ENCODE measurements at places on chromosomes 1 and 21.

- no peak for DNase-seq
Measured at GRCh38 chr1:246658567-246658966, 65.6 kb upstream of the SCCPDH start.

DNA sequence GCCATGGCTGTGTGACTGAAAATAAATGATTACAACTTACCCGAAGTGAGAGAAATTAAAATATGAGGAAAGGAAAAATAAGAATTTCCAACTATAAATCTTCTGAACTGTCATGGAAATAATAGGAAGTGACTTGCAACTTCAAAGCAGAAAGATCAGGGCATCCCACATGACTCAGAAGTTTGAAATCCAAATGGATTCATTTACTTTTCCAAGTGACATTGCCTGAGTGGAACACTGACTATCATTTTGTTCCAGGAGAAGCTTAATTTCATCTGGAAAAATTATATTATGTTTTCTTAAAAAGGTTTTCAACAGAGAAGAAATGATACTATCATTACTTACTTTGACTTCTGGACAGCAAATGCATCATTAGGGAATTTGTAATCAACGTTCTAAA is 110.8 kb downstream of the GREM2 start:
- DNase-seq: no peak

DNA sequence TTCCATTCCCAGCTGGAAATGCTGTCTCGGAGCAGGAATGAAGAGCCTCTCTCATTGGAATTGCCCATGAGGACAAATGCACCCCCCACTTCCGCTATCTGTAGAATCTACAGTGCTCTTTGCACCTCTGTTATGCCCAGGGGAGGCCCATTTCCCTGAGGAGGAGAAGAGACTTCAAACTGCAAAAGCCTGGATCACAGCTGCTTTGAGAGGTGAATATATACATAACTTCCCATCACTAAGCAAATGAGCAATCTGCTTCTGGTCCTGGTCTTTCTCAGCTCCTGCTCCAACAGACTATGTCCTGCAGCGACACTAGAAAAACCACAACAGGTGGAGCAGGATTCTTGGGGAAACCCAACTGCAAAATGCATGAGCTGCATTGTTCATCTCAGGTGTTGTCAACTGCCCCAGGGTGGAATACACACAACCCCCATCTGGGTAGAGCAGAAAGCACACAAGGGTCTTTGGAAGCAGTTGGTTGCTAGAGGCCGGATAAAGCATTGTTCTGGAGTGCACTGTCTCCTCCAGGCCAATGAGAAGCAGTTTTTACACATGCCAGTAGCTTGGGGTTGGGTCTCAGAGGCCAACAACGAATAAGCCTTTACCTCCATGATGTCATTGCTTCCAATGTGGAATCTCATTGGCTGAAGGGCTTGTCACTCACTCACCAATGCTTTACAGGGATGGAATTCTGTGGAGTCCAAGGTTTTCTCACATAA is 67.7 kb upstream of the RAB4A start:
- no peak for DNase-seq

DNA sequence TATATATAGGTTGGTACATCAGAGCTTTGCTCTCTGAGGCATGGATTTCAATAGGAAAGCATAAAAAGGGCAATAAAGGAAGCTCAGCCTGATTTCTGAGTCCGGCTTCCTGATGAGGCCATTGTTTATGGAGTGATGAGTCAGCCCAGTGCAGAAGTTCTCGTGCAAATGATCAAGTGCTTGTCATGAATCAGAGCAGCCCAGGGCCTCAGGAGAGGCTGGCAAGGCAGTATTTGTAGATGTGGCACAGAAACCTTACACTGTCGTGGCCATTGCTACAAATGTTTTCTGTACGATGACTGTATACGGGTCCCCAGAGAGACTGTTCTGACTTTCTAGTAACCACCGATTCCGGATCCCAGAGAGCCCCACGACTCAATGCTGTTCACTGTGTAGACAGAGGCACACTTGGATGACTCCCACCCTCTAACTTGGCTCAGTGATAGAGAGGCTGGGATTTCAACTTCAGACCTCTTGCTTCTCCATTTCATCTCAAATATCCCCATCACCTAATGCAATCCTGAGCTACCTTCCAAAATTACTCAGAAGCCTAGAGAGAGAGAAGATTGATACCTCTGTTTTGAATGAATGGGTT is 26.8 kb downstream of the UMODL1 start:
- no peak for DNase-seq

GRCh38 chr1:226405411-226405988 is 2.4 kb downstream of the PARP1 start:
- DNase-seq: peak; percentile 42

GRCh38 chr1:50548243-50548642 is 125.0 kb upstream of the DMRTA2 start:
- no peak for DNase-seq

DNA sequence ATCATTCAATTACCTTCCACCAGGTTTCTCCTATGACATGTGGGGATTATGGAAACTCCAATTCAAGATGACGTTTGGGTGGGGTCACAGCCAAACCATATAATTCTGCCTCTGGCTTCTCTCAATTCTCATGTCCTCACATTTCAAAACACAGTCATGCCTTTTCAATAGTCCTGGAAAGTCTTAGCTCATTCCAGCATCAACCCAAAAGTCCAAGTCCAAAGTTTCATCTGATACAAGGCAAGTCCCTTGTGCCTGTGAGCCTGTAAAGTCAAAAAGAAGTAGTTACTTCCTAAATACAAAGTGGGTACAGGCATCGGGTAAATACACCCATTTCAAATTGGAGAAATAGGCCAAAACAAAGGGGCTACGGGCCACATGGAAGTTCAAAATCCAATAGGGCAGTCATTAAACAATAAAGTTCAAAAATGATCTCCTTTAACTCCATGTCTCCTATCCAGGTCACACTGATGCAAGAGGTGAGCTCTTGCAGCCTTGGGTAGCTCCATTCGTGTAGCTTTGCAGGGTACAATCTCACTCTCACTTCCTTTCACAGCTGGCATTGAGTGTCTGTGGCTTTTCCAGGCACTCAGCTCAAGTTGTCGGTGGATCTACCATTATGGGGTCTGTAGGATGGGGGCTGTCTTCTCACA is 112.9 kb downstream of the FCRL5 start:
- no peak for DNase-seq

DNA sequence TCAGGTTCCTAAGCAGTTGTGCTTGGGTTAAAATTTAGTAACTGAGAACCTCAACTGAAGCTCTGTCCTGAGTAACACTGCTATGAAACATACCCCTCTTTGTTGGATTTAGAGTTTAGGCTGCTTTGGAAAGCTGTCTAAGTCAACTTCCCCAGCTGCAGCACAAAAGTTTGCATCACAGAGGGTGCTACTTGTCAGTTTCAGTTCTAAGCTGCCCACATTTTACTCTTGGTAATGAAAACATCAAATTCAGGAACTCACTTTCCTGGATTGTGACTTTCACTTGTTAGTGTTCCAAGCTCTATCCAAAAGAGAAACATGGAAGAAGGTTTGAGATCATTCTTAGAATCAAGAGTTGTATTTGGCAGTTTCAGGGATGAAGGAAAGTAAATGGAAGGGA is 191.7 kb upstream of the NFIA start:
- DNase-seq: no peak

- no peak for DNase-seq
Measured at GRCh38 chr1:163933437-163933836, 611.7 kb downstream of the NUF2 start.

- DNase-seq: no peak
Measured at GRCh38 chr1:20284046-20284445, 6.6 kb upstream of the VWA5B1 start.

DNA sequence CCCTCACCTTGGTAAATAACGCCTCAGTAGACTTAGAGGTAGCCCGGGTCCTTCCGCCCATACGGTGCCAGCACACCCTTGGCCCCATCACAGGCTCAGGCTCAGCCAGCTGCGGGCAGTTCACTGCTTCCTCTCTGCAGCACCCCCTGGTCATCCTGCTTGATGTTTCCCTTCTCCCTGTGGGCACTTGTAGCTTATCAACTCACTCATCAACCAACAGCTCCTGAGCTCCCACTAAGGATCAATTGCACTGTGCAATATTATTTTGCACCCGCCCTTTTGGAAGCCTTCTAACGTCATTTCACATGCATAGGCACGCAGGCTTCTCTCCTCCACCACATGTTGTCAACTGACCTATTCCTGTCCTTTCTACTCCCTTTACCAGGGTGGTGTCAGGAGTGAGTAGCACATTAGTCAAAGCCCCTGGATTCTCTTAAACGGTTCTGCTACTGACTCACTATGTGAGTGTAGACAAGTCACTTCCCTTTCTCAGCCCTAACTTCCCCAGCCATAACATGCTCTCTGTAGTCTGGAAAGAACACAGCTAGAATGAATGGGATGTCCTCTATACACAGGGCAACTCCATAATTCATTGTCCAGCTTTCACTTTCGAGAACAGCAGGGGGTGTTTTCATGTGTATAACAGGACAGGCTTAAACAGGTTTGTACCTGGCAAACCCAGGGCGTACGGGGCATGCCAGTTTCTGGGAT is 47.1 kb upstream of the IRF2BP2 start:
- DNase-seq: peak; percentile 15

GRCh38 chr1:63545780-63546179 is 22.5 kb downstream of the EFCAB7 start:
- DNase-seq: no peak

DNA sequence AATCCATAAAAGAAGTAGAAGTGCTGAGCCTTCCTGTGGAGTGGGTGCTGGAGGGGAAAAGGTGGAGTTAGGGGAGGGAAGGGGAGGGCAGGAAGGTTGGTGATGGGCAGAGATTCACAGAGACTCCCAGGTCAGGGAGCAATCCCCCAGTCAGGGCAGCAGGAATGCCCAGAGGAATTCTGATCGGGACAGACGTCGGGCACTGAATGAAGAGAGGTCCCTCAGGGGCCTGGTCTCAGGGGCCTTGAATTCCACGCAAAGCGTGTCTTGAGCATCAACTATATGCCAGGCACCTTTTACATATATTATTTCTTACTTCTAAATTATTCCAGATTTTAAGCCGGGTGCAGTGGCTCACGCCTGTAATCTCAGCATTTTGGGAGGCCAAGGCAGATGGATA is 7.2 kb upstream of the PADI1 start:
- DNase-seq: no peak

DNA sequence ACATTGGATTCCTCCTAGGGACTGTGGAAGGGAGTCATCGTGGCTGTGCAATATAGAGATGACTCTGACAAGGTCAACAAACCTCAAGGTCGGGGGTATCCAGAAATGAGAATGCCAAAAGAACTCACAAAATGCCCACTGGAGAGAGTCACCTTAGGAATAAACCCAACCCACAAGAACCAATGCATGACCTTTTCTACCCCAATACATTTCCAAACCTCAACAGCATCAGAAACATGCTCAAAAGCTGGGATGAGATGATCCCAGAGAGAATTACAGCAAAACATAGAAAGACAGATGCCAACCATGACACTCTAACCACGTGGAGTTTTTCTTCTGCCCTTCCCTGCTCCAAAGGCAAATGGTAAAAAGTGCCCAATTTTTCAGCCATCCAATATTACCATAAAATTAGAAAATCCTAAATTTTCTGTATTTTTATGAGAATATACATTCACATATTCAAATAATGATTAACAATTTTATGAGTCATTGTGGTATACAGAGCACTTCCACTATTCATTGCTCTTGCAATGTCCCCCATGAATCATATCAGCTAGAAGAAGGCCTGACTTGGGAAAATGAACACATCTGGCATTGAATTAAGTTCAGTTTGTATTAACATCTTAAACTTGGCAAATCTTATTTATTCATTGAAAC is 88.2 kb upstream of the PALMD start:
- DNase-seq: no peak

DNA sequence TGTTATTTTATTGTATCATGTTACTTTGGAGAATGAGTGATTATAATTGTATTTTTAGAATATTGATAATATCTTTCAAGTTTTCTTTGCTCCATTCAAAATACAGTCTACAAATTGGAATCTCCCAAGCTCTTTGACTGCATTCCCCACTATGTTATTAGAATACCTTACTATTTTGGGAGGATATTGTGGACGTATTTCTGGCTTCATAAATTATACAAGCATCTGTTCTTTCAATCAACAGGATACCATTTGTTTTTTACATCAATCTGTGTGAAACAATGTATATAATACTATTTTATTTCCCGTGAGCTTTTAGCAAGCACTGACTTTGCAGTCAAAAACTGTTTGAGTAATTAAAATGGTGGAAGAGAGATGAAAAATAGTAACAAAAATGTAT is 226.5 kb downstream of the PTPRC start:
- no peak for DNase-seq

- no peak for DNase-seq
Measured at GRCh38 chr1:203580733-203581132, 45.9 kb upstream of the ATP2B4 start.

DNA sequence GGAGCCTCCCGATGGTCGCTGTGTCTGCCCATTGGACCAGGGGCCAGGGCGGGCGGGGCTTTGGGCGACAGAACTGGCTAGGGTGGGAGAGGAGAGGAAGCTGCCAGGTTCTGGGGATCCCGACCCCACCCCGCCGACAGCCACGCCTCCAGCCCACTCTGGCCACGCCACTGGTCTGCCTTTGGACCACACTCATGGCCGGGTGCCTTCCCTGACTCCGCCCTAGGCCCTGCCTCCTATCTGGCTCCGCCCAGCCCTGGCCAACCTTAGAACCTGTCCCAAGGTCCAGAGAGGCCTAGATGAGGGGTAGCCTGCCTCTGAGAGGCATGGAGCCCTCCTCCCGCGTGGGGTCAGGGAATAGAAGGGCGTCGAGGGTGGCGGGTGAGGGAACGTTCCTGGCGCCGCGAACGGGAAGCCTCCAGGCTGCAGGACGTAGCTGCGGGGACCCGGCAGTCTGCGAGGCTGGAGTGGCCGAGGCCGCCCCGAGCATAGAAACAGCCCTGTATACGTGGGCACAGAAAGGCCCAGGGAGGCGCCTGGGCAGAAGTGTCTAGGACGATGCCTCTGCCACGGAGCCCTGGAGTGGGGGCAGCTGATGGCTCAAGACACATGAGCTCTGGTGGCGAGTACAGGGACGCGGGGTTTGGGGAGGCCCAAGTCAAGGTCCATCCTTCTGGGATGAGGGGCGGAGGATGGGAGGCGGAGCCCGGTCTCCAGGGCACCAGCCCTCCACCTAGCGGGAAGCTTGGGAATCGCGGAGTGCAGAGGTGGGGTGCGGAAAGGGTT is 11.5 kb upstream of the COL16A1 start:
- peak; percentile 46 for DNase-seq

GRCh38 chr1:184953600-184954219 is 20.6 kb downstream of the NIBAN1 start:
- no peak for DNase-seq

GRCh38 chr1:153180556-153180955 is 22.7 kb upstream of the LELP1 start:
- DNase-seq: no peak

DNA sequence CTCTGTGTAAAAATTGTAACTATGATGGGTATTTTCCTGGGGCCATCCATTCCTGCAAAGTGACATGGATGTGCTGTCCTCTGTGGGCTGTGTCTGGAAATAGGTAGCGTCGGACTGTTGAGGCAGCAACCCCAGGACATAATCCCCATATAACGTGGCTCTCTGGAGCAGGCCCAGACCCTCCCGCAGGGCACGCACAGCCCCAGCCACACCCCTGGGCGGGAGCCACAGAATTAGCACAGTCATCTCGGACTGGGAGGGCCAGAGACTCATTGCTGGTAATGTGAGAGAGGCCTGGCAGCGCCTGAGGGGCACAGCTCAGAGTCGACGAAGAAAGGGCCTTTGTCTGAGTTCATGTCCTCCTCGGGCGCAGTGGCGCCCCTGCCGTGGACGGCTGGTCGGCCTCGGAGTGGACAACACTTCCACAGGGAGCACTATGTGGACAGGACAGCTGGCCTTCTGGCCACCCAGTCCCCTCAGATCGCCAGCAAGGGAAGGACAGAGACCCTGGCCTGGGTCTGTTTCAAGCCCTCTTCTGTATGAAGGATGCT is 20.1 kb downstream of the SIM2 start:
- DNase-seq: no peak

- no peak for DNase-seq
Measured at GRCh38 chr1:67441739-67442281, 11.6 kb upstream of the SERBP1 start.

Data from B cell (primary cell).